ENCODE measurements at places on chromosomes 13 and 19.

- no peak overlapping the region for H3K27ac ChIP-seq
- H3K27me3 ChIP-seq, result no peaks in the 10 kb centered on the region
- DNase-seq, result no peak
- H3K36me3 ChIP-seq, result no peaks in the 10 kb centered on the region
- no peaks in the 10 kb centered on the region for H3K4me1 ChIP-seq
- no peak overlapping the region for H3K4me3 ChIP-seq
Measured at GRCh38 chr13:112183532-112184090, 116.7 kb downstream of the SOX1 start.

GRCh38 chr19:4501691-4502090 lies 16.6 kb downstream of the PLIN4 start:
- no peak overlapping the region for H3K4me3 ChIP-seq
- H3K4me1 ChIP-seq, result peaks cover 6% of the 10 kb centered on the region
- H3K27ac ChIP-seq, result no peak overlapping the region

DNA sequence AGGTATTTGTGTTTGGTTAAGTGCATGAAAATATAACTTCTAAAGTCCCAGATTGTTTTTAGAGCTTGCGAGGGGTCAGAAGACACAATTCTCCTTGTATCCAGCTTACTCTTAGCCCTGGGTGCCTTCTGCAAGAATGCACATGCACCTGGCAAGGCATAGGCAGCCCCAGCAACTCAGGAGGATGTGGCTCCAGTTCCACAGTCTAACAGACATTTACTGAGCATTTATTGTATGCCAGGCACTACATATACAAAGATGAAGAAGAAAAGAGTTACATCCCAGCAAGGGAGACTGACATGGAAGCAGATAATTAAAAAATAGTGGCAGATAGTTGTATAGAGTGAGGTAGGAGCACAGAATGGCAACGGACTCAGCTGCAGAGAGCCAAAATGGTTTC lies 101.1 kb upstream of the FRY start:
- H3K27ac ChIP-seq, result no peak overlapping the region
- H3K4me3 ChIP-seq, result no peak overlapping the region
- DNase-seq, result no peak
- H3K27me3 ChIP-seq, result no peaks in the 10 kb centered on the region

DNA sequence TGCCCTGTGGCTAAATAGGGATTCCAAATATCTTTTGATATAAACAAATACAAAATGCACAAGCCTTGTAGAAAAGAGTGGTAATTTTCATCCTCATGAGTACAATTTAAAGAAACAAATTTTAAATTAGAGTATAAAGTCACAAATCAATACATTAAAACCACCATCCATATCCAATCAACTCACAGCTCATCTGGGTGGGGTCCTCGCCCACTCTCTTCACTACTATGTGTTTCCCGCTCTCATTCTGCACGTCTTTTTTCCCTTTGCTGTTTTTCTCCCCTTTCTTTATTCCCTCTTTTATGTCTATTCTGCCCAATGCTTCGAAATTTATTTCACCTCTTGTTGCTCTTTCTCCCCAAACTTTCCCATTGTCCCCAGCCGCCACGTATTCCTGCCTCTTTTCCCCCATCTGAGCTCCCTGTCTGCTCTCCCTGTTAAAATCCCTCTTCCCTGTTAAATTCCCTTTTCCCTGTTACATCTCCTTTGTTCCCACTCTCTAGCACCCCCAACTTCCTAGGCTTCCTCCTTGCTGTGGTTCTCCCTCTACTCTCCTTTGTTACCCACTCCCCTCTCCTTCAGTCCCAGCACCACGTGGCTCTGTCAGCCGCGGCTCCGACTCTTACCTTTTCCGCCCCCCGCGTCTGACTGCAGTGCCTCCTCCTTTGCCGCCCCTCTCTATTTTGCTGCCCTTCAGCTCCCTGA lies 1.3 kb downstream of the ZNF616 start:
- H3K36me3 ChIP-seq, result peaks cover 38% of the 10 kb centered on the region
- peak overlapping the region; percentile 96 for H3K4me3 ChIP-seq
- H3K27ac ChIP-seq, result peak overlapping the region; percentile 97
- H3K27me3 ChIP-seq, result no peaks in the 10 kb centered on the region

GRCh38 chr19:10766671-10767201 lies 48.9 kb downstream of the DNM2 start:
- peaks cover 20% of the 10 kb centered on the region for H3K36me3 ChIP-seq
- peaks cover 39% of the 10 kb centered on the region for H3K4me1 ChIP-seq
- H3K27me3 ChIP-seq, result no peaks in the 10 kb centered on the region
- DNase-seq, result no peak
- no peak overlapping the region for H3K27ac ChIP-seq

DNA sequence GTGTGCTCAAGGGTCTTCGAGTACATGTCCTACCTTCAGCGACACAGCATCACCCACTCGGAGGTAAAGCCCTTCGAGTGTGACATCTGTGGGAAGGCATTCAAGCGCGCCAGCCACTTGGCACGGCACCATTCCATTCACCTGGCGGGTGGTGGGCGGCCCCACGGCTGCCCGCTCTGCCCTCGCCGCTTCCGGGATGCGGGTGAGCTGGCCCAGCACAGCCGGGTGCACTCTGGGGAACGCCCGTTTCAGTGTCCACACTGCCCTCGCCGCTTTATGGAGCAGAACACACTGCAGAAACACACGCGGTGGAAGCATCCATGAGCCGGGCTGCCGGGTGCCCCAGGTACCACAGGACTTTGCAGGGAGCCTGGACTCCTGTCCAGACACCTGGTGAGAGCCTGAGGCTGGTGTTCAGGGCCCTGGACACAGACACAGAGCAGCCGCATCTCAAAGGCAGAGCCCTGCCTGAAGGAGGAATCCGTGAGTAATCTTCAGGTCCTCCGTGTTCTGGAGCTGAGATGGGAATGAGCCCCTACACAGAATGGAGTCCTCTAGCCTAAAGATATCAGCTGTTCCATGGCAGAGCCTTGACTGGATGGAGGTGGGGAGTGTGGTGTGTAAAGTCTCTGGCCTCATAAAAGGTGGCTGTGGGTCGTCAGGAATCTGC lies 1.5 kb downstream of the ZNF581 start:
- H3K4me3 ChIP-seq, result peak overlapping the region; percentile 93
- H3K4me1 ChIP-seq, result peaks cover 45% of the 10 kb centered on the region
- peak; percentile 5 for DNase-seq
- H3K27me3 ChIP-seq, result no peaks in the 10 kb centered on the region

DNA sequence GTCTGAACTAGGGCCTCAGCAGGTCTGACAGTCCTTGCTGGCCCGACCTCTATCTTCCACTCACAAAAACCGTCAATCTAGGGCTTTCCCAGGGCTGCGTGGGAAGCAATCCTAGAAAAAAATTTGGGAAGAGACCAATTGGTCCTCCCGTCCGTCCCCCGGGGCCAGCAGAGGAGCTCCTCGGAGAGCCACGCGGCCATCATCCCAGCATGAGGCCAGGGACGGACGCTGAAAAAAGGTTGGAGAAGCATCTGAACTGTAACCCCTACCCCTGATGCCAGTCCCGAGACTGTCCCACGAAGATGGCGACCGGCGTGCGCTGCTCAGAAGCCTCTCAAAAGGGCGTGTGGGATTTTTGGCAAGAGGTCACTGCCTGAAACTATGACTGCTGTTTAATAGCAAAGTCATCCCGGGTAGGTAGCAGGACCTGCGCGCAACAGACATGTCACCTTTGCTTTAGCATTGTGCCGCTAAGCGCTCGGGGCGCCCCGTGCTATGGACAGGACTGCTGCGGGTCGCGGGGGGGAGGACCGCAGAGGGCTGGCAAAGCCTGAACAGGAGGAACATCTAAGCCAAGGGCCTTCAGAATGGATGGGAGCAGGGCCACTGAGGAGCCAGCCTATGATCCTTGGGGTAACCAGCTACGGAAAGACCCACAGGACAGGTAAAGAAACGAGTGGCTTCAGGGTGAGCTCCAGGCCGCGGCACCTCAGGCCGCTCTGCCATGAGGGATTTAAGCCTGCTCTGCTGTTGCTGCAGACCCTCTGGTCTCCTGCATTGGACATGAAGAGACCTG lies 10.6 kb downstream of the AKAP8 start:
- H3K4me1 ChIP-seq, result peaks cover 11% of the 10 kb centered on the region
- H3K36me3 ChIP-seq, result peaks cover 61% of the 10 kb centered on the region
- H3K4me3 ChIP-seq, result no peak overlapping the region
- H3K27me3 ChIP-seq, result no peaks in the 10 kb centered on the region
- no peak for DNase-seq
- no peak overlapping the region for H3K27ac ChIP-seq

- H3K36me3 ChIP-seq, result no peaks in the 10 kb centered on the region
- peak overlapping the region; percentile 49 for H3K27ac ChIP-seq
- H3K27me3 ChIP-seq, result peaks cover 21% of the 10 kb centered on the region
- peaks cover 27% of the 10 kb centered on the region for H3K4me1 ChIP-seq
- H3K4me3 ChIP-seq, result no peak overlapping the region
- DNase-seq, result no peak
Measured at GRCh38 chr13:44293908-44294735, 79.5 kb upstream of the SERP2 start.

DNA sequence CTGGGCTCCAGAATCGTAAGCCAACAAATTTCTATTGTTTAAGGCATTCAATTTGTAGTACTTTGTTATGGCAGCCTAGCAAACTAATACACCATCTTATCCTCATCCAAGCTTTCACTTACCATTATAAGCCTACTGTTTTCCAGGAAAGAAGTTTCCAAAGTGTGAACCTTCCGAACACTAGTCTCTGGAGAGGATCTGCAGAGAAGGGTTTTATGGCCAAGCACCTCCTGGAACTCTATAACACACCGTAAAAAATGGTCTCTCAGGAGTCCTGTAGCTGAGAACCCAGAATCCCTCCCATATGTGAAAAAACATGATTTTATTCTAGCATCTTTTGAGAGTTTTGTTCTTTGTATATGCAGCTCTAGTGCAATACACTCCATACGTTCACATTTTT lies 142.1 kb downstream of the POSTN start:
- H3K27me3 ChIP-seq, result no peaks in the 10 kb centered on the region
- no peak for DNase-seq

DNA sequence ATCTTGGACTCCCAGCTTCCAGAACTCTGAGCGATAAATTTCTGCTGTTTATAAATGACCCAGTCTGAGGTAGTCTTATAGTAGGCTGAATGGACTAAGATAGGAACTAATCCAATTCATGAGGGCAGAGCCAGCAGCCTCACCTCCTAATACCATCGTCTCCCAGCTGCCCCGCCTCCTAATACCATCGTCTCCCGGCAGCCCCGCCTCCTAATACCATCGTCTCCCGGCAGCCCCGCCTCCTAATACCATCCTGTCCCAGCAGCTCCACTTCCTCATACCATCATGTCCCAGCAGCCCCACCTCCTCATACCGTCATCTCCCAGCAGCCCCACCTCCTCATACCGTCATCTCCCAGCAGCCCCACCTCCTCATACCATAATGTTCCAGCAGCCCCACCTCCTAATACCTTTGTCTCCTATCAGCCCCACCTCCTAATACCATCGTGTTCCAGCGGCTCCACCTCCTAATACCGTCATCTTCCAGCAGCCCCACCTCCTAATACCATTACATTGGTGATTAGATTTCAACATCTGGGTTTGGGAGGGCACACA lies 2.4 kb upstream of the ARGLU1 start:
- no peaks in the 10 kb centered on the region for H3K27me3 ChIP-seq
- peak overlapping the region; percentile 5 for H3K27ac ChIP-seq
- H3K4me1 ChIP-seq, result peaks cover 17% of the 10 kb centered on the region
- H3K36me3 ChIP-seq, result peaks cover 16% of the 10 kb centered on the region
- DNase-seq, result peak; percentile 60
- no peak overlapping the region for H3K4me3 ChIP-seq

DNA sequence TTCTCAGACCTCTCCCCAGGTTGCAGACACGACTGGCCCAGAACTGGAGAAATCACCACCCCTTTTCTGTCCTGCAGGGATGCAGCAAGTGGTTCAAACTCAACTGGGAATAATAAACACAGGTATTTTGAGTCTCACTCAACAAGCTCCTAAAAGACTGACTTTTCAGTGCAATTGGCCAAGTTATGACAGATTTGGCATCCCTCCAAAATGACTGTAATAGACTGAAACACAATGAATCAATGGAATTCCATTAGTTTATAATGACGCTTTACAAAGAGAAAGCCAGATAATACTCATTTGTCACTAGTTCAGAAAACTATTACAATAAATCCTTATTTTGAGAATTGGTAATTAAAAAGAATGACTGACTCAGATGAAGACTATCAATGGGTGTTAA lies 38.1 kb downstream of the MIPEP start:
- no peaks in the 10 kb centered on the region for H3K27me3 ChIP-seq
- no peak for DNase-seq
- peaks cover 4% of the 10 kb centered on the region for H3K36me3 ChIP-seq
- H3K4me1 ChIP-seq, result peaks cover 2% of the 10 kb centered on the region
- H3K27ac ChIP-seq, result no peak overlapping the region

GRCh38 chr19:1856698-1857603 lies 6.4 kb downstream of the KLF16 start:
- H3K4me3 ChIP-seq, result peak overlapping the region; percentile 78
- H3K27me3 ChIP-seq, result no peaks in the 10 kb centered on the region
- H3K36me3 ChIP-seq, result peaks cover 2% of the 10 kb centered on the region
- peak overlapping the region; percentile 86 for H3K27ac ChIP-seq
- H3K4me1 ChIP-seq, result peaks cover 70% of the 10 kb centered on the region

DNA sequence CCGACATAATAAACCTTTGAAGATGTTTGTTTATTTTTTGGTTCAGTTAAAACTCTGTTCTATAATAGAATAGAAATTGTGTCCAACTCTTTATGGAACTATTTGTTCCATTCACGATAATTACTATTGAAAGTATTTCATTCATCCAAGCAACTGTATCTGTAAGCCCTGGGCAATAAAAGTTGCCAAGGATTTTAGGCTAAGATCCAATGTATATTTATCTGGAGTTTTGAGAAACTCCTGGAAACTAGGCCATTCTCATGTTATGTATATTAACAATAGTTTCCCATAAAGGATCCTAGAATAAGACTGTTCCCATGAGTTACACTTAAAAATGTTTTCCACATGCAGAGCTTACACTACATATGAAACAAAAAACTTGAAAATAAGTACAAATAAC lies 261.6 kb downstream of the SLITRK6 start:
- H3K4me3 ChIP-seq, result no peak overlapping the region
- DNase-seq, result no peak
- no peaks in the 10 kb centered on the region for H3K27me3 ChIP-seq
- H3K36me3 ChIP-seq, result no peaks in the 10 kb centered on the region
- H3K4me1 ChIP-seq, result peaks cover 14% of the 10 kb centered on the region

DNA sequence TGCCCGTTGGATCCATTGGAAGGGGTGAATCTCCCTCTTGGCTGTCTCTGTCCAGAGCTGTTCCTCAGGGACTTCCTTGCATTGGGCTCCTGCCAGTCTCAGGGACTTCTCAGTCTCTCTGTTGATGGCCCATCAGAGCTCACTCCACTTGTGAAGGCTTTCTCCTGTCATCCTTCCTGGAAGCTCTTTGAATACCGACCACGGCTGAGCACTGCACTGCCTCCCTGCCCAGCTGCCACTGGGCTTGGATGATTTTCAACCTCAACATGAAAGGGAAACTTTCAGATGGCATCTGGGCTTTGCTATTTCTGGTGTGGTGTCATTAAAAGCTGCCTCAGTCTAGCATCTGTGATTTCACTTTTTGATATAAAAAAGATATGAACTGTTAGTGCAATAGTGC lies 66.1 kb upstream of the ANKRD10 start:
- H3K36me3 ChIP-seq, result peaks cover 2% of the 10 kb centered on the region
- no peaks in the 10 kb centered on the region for H3K4me1 ChIP-seq
- H3K27ac ChIP-seq, result no peak overlapping the region
- no peak for DNase-seq
- peaks cover 46% of the 10 kb centered on the region for H3K27me3 ChIP-seq

Measured in activated CD4-positive, alpha-beta T cell treated with anti-CD3 and anti-CD28 coated beads for 36 hours (primary cell).